WTC11 (cell line): ENCODE measurements at places on chromosomes 16 and 17. TPM values are rescaled to one million over a fixed set of nuclear protein-coding genes. Genes with fewer than 3 reads are reported as not detected.

- DNase-seq = no peak
Observed at GRCh38 chr17:48542114-48542656, 2.7 kb downstream of the HOXB2 start.

- DNase-seq = no peak
Observed at GRCh38 chr17:33596899-33597298, 303.8 kb upstream of the ASIC2 start.

GRCh38 chr16:81556715-81557284 is 112.2 kb downstream of the CMIP start:
- DNase-seq = no peak

DNA sequence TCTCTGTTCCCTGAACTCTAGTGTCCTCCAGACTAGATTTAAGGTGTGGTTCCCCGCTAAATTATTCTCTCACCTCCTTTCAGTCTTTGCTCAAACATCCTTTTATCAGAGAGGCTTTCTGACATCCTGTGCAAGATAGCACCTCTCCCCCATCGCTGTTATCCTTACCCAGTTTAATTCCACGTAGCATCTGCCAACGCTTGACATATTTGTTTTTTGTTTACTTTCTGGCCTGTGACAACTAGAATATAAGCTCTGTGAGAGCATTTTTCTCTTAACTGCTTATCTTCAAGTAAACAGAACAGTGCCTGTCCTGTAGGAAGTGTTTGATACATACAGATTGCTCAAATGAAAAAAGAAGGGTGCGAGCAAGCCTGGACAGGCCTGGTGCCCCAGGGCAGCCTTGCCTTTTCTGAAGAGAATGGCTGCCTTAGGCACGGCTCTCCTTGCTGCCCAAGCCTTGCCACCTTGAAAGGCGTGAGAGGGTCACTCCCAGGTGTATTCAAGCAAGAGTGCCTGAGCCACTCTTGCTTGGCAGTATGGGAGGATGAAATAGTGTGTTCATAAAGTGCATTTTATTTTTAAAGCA is 9.7 kb downstream of the DYNLL2 start:
- no peak for DNase-seq

DNA sequence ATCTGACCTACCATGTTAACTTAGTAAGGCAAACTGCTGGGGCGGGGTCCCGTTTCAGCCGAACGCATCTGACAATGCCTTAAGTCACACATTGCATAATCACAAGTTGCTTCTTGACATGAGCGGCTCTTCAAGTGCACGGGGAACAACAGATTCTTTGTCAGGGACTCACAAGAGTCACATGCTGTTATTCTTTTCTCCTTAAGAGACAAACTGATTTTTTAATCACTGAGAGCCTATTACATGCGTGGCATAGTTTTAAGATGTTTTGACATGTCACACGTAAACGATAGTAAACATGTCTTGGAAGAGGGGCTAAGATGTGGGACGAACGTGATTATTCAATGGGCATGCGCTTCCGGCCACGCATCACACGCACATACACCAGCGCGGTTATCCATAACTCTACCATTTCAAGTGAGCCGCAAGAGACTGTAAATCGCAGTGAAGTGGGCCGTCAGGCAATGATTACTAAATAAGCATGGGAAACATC is 63.4 kb downstream of the ADCY9 start:
- DNase-seq = no peak

DNA sequence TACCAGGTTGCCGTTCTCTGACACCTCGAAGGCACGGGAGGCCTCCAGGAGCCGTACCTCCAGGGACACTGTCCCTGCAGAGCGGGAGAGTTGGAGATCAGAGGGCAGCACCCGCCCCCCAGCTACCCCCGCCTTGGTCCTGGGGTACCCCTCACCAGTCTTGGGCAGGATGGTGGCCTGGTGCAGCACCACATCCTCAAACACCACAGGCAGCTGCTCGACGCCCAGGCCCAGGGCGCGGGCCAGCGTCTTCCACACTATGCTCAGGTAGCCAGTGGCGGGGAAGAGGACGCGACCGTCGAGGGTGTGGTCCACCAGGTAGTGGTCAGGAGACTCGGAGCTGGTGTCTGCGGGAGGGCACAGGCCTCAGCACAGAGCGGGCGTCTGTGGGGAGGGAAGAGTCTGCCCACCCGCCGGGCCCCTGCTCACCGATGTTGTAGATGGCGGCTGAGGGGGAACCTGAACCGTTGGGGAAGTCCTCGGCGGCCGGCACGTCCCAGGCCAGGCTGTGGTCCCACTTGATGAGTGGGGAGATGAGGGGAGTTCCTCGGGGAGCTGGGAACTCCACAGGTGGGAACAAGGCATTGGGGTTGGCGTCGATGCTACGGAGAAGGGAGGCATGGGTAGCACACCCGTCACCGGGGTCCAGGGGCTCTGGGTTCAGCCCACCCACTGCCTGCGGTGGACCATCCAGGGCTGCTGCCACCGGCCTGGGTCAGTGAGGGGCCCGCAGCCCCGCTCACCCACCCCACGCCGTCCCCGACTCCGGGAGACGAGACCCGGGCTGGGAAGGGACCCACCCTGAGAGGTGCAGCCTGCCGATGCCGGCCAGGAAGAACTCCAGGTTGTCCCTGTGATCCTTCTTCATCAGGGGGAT is 9.8 kb downstream of the FASN start:
- no peak for DNase-seq

- DNase-seq = no peak
Observed at GRCh38 chr17:33021731-33022408, 30.2 kb downstream of the SPACA3 start.

GRCh38 chr17:4163951-4164350 is 21.0 kb downstream of the CYB5D2 start:
- no peak for DNase-seq

DNA sequence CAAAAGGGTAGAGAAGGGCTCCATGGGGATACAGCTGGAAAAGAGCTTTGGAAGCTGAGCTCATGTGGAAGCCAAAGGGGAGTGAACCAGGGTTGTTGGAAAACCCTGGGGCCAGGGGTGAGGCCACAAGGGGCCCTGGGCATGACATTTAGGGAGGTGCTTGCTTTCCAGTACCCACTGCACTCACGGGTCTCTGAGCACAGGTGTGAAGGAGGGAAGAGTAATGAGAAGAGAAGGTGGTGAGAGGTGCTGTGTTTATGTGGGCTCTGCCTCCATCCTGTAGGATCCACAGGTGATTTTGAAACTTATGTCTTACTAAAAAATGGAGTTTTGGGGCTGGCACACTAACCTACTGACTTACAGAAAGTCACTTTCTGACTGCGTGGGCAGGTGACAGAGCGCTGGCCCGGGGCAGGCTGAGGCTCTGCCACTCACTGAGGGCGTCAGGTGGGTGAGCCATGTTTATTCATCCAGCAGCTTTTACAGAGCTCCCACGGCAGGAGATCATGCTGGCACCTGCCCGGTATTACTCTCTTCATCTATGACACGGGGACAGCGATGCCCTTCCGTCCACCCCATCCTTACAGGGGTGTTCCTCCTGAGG is 18.9 kb downstream of the KSR1 start:
- no peak for DNase-seq

DNA sequence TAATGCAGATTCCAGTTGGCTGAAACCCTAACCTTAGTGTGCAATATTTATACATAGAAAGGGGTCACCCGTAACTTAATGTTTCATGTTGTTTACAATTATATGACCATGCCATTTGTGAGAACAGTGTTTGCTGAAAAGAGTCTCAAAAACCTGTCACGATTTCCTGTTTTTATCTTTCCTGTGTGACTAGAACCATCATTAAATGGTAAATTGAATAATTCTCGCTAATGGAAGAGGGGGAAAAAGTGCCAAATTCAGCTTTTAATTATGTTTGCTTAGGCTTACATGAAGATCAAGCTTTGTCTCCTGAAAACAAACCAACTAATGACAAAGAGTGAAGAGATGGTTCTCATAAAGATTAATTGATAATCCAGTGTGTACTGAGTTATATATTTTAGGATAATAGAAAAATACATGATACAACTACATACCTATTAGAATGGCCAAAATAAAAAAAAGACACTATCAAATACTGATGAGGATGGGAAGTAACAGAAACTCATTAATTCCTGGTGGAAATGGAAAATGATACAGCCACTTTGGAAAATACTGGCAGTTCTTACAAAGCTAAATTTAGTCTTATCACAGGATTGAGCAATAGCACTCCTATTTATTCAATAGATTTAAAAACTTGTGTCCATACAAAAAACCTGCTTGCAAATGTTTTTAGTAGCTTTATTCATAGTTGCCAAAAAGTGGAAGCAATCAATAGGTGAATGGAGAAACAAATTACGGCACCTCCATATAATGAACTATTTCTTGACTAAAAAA is 141.7 kb downstream of the CDK5R1 start:
- no peak for DNase-seq

DNA sequence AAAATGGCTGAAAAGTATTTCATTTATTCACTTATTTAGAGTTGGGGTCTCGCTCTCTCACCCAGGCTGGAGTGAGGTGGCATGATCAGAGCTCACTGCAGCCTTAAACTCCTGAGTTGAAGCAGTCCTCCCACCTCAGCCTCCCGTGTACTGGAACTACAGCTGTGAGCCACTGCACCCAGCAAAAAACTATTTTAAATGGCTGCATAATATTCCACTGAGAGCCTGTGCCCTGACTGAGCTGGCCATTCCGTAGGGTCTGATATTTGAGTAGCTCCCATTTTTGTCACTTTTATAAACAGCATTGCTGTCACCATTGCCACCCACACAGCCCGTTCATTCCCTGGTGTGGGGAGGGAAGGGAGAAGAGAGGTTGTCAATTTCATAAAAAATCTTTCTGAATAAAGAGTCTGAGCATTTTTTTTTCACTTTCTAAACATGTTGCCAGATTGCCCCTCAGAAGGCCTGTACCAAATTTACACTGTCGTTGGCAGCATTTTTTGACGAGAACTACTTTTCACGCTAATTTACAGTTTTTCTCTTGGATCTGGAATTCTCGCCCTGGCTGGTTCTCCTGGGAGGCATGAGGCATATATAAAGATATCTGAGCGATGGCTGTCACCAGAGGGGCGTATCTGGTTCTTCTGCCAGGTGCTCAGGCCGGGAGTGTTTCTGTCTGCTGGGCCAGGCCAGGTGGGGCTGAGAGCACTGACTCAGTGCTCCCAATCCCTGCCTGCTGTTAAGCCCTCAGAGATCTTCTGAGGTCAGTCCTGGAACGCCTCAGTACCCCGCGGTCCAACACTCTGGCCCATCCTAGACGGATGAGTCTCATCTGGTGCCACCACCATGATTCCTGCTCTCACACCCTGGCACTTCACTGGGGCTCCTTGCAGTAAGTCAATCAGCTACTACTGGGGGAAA is 7.2 kb upstream of the KIFC3 start:
- no peak for DNase-seq

The DNASE1L2 gene
- 0.66 to 1.1 TPM (median 1.0 TPM) in 3 replicates for total RNA-seq

The SHBG gene
- 0.83 to 1.2 TPM (median 1.1 TPM) in 3 replicates for total RNA-seq
